ENCODE measurements at places on chromosomes 1 and 21.

DNA sequence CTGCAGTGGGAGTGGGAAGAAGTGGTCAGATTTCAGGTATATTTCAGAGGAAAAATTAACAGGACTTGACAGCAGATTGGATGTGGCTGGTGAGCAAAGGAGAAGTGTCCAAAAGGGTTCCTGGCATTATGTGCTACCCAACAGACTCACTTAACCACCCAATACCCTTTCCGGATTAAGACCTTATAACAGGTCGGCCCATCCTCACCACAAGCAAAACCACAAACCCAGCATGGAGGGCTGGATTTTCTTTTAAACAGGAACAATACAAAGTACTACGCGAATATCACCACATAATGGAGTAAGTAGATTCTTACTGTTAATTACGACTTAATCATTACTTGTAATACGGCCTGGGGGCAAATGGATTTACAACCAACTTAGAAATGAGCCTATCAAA, 59.2 kb downstream of the WDR64 start:
- DNase-seq: no peak

GRCh38 chr21:43842742-43843141, 22.3 kb upstream of the AGPAT3 start:
- DNase-seq: no peak

- DNase-seq: peak; percentile 98
Observed at GRCh38 chr1:53145942-53146708, 3.7 kb upstream of the SLC1A7 start.

DNA sequence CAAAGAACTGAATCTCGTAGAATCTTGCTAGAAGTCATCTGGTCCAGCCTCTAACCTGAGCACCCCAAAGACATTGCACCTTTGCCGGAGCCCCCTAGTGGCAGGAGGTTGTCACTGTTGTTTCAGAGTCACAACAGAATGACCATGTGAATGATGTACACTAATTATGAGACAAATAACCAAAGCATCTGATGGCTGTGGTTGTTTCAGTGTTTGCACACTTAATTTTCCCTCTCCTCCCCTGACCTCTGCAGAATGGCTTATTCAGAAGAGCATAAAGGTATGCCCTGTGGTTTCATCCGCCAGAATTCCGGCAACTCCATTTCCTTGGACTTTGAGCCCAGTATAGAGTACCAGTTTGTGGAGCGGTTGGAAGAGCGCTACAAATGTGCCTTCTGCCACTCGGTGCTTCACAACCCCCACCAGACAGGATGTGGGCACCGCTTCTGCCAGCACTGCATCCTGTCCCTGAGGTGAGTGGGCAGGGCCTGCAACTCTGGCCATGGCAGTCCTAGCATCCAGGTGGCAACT, 26.4 kb downstream of the TRAF5 start:
- DNase-seq: peak; percentile 22

DNA sequence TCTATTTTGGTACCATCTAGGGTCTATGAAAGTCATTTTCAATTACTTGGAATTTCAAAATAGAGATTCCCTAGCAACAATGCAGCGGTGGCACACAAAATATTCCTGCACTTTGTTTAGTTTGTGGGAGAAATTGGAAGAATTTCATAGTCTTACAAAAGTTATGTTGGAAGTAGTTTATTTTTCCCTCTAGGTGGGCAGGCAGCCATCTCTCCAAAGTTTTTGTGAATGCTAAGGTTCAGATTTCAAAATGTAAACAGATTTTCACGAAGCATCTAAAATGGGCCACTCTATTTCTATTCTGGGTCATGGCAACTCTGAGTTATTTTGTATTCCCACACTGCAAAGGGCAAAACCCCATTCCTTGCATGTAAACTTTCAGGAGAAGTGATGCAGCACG, 8.0 kb downstream of the SMCP start:
- DNase-seq: no peak

DNA sequence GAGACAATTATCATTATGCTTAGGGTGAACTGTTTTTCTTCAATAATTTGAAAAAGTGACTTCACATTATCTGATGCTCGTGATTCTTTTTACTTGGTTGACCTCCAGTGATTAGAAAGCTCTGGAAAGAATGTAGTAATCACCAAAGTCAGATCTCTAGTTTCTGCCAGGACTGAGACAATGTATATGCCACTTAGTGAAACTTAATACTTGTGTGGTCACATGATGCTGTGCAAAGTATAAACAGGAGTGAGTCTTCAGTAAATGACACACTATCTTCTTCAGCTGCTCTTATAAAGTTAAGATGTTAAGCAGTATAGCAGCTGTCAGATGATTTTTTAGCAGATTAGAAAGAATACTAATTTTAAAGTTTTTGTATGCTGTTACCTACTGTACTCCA, 17.2 kb downstream of the VCAM1 start:
- no peak for DNase-seq

DNA sequence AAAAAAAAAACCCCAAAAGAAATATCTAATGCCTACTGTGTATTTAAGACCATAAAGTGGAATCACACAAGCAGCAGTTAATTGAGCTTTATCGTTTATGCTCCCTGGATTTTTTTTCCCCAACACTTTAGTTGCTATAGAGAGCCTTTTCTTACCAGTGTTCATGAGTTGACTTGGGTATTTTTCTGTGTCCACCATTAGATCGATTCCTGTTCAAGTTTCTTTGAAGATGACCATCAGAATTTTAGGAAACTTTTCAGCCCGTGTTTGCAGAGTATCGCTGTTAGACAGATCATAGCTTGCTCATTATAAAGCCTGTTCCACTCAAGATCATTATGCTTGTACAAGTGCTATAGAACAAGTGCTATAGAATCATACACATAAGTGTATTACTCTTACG, 1.5 kb downstream of the RALGPS2 start:
- DNase-seq: no peak

DNA sequence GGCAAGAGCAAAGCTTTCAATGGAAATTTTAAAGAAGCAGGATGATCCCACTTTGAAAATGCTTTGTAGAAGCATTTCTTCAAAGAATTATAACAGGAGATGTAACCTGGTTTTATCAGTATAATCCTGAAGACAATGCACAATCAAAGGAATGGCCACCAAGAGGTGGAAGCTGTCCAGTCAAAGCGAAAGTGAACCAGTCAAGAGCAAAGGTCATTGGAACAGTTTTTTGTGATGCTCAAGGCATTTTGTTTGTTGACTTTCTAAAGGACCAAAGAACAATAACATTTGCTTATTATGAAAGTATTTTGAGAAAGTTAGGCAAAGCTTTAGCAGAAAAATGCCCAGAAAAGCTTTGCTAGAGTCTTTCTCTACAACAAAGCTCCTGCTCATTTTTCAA, 5.5 kb upstream of the CD84 start:
- DNase-seq: no peak

GRCh38 chr1:218743861-218744505, 398.8 kb downstream of the TGFB2 start:
- no peak for DNase-seq

- DNase-seq: peak; percentile 40
Observed at GRCh38 chr1:237205400-237206064, 163.5 kb downstream of the RYR2 start.

DNA sequence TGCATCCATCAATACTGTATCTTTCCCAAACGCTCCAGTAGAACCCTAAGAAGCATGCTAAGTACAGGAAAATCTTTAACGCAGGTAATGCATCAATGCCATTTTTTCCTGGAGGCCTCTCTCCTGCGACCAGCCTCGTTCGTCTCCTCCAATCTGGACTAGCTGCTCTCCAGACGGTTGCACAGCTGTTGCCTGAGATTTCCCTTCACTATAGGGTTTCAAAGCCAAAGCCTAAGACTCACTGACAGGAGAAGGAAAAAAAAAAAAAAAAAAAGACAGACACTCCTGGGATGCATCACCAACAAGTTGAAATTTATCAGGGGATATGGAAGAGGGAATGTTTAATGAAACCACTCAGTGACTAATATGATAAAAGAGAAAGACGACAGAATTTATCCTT, 93.0 kb downstream of the APP start:
- DNase-seq: no peak

DNA sequence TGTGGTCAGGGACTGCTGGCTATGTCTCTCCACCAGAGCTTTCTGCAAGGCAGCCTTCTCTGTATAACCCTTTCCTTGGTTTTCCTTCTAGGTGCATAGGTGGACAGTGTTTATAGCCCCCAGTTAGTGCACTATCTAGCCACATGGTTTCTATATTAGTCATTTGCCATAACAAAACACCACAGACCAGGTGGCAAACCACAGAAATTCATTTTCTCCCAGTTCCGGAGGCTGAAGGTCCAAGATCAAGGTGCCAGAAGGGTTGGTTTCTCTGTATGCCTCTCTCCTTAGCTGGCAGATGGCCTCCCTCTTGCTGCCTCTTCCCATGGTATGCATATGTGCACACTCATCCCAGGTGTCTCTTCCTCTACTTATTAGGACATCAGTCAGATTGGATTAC, 106.4 kb downstream of the KAZN start:
- peak; percentile 33 for DNase-seq

- peak; percentile 44 for DNase-seq
Observed at GRCh38 chr1:210377731-210378333, 49.1 kb downstream of the HHAT start.

GRCh38 chr1:157133426-157133825, 4.8 kb downstream of the ETV3 start:
- DNase-seq: no peak

DNA sequence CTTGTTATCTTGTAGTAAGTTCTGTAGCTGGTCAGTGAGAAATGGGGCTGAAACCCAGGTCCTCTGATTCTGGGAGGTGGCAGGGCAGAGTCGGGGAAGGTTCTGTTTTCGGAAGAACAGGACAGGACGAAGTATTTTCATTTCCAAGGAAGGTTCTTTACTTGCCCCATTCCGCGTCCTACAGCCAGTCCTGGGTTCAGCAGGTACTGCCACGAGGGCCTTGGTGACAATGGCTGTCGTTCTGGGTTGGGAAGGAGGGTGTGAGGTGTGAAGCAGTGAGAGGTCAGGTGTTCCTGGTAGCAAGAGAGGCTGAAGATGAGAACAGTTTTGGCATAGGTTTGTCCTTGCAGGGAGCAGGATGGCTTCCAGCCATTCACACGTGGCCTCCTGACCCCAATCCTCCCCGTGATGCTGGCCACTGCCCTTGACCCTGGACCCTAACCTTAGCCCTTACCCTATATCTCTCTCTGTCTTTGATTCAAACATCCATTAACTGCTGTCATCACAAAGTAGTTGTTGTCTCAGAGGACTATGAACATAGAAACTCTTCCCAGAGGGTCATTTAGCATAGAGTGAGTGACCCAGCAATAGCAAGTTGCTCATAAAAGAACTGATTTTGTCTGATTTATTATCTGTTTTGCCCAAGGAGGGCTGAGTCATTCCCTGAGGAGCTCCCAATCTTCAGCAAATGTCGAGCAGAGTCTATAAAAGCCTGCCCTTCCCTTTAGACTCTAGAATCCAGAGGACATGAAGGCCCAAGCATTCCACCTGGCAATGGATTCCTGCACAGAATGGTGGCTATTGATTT, 25.0 kb downstream of the VASH2 start:
- peak; percentile 68 for DNase-seq

GRCh38 chr1:207669528-207670009, 24.6 kb downstream of the CR1L start:
- DNase-seq: no peak

Data from A172 (cell line).